ENCODE measurements at places on chromosomes 7 and 10.
A peak's percentile ranks its signal among the peaks of the same experiment; 100 is the strongest.

GRCh38 chr7:74217455-74218342 is 7.9 kb downstream of the LAT2 start:
- no peak for DNase-seq

DNA sequence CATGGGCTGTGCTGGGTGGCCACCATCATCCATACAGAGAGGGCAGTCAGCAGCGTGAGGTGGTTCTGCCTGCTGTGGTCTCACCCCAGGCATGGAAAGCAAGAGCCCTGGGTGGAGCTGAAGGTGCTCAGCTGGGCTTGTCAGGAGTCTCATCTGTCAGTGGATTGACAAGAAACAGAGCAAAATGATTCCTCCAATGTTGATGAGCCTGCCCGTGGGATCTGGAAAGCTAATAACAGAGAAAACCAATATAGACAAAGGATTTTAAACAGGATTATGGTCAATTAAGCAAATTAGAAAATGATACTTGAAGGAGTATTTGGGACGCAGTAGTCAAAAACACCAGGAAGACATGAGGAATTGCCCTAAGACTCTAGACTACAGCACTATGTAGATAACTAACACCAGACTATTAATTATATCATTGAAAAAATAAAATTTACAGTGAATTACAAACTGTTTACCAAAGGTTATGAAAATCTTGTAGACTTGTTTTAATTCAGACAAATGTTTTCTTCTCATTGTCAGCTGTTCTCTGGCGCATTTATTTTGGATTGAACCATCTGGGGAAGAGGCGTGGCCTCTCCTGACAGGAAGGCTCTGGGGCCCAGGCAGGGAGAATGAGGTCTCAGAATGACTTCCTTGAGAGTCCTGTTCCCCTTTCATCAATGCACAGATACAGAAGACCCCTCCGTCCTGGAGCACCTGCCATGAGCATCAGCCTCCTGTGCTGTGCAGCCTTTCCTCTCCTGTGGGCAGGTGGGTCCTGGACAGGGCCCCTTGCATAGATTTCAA is 211.2 kb upstream of the PRSS58 start:
- peak; percentile 94 for DNase-seq

DNA sequence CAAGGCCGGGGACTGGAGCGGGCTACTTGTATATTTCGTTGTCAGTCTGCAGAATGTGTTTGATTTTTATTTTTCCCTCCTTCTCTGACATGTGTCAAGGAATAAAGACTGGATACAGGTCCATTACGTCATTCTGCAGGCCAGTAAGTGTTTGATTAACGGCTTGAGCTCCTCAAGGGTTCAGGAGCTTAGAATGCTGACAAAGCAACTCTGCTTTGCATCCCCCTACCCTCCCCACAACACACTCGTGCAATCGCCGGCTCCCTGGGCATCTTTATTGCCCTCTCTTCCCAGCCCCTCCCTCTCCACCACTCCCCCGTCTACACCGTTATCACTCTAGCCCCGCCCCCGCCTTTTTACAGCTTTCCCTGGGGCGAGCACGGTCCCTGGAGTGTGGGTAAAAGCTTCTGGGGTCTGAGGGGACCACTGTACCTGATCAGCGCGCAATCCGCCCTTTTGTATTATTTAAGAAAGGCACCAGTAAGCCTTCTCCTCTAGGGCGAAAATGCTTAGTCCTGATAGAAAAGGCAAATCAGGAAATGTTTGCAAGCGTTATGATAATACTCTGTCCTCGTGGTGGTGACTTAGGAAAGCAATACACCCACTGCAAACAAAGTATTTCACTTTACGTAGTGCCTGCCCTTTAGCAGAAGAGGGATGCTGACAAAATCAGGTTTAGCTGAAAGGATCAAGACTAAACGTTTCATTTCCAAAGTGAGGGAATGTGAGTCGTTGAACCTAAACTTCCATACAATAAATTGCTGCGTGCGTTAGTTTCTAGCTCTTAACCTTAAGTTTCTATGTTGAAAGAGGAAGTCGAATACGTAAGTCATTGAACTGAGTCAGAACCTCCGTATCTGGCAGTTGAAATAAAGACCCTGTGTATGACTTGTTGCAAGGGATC is 1.4 kb upstream of the CREB5 start:
- no peak for DNase-seq

GRCh38 chr7:130131191-130131834 is 61.0 kb downstream of the KLHDC10 start:
- DNase-seq, result no peak

GRCh38 chr10:124515244-124515970 is 53.8 kb downstream of the LHPP start:
- DNase-seq, result no peak

DNA sequence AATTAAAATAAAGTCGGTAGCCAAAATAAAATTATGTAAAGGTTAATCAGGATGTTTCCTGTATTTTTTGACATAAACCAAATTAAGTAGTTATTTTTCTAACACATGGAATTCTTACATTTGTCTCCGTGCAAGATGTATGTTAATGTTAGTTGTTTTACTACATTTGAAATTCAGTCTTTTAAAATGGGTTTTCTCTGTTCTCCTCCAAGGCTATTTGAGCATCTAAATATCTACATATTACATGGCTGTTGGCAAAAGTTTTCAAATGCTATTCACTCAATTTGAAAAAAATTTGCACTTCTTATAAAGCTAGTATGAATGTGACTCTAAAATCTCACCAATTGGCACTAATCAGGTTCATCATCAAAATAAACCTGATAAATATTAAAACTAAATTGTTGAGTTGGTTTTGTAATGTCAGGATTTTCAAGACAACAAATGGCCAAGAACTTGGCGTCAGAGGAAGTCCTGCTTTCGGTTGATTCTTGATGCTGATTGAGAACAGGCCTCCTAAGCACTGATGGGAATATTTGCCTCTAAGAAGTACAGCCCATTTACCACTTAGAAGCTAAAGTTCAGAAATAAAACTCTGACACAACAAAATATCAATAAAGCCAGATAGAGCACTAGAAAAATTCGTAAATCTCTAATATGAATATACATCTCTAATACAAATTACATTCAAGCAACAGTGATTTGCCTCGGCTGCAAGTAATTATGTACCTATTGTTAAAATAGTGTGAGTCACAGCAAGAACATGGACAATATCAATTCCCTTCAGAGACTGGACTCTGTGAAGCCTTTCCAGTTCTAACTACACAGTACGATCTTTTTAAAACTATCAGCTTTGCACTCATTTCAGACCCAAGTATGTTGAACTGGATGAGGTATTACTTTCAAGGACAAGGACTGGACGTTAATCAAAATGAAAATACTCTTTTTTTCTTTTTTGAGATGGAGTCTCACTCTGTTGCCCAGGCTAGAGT is 733.1 kb upstream of the C7orf33 start:
- no peak for DNase-seq

- DNase-seq, result no peak
Measured at GRCh38 chr7:68610701-68611100, 987.6 kb upstream of the AUTS2 start.

All from SK-N-DZ (cell line).